Stimulated activated CD4-positive, alpha-beta T cell treated with anti-CD3 and anti-CD28 coated beads, Interleukin-1b, Interleukin-23, amount 100 ng/mL, for 1 hour (primary cell): ENCODE measurements at places on chromosomes 7 and 10.
A peak's percentile ranks its signal among the peaks of the same experiment; 100 is the strongest.

DNA sequence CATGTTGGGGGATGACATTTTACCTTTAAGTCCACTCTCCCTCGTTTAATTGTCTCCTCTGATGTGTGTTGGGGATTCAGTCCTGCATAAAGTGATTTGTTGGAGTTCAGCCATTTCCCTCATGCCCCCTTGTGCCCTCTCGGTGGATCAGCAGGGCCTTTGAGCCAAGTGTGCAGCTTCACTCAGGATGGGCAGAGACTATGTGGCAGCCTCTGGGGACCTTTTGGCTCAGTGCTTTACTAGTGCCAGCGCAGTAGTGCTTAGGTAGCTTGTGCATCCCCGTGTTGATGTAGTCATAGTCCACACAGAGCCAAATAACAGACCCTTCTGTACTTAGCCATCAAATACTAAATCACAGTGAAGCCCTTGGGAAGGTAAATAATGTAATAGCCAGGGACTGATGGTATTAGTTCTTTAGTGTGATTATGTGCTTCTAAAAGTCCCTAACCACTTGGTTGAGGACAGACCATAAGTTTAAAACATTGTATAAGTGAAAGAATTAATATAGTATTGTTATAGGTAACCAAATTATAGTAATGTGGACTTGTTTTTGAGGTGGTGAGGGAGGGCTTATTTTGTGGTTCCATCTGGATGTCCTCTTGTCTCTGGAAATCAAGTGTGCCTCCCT, 11.4 kb downstream of the BUB3 start:
- no peak for DNase-seq

GRCh38 chr7:43931346-43931745, 5.1 kb downstream of the UBE2D4 start:
- no peak for DNase-seq

DNA sequence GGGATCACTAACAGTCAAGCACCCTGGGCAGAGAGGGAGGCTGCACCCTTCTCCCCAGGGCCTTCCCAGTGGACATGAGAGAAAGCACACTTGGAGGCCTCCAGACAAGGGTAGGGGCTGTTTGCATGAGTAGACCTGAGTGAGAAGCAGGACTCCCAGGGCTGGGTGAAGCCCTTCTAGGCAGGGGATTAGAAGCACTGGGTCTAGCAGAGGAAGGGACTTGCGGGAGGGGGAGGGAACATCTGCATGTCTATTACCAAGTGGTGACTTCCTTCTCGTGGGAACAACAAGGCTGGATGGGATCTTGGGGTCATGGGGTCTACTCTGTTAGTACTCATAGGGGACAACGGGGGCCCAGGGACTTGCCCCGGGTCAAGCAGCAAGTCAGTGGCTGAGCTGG, 67.8 kb downstream of the EMX2 start:
- DNase-seq, result no peak

GRCh38 chr7:71645836-71646235, 513.9 kb downstream of the GALNT17 start:
- no peak for DNase-seq

DNA sequence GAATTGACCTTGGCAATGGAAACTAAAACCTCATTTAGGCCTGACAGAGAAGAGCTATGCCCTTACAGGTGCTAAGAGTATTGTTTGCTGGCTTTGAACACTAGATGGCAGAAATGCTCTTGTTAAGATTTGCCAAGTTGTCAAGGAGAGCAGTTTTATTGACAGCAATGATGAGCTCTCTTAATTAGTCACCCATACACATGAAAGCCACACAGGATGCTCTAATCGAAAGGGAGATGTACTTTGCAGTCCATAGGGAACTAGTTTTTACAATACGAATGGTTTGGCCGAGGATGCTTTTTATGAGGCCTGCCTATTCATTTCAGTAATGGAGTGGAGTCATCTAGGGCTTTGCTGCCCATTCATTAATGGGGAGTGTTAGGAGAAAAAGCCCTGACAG, 45.4 kb upstream of the MBL2 start:
- DNase-seq, result no peak

- no peak for DNase-seq
These were observed 200.0 kb upstream of the MKI67 start for GRCh38 chr10:128326251-128326650.

DNA sequence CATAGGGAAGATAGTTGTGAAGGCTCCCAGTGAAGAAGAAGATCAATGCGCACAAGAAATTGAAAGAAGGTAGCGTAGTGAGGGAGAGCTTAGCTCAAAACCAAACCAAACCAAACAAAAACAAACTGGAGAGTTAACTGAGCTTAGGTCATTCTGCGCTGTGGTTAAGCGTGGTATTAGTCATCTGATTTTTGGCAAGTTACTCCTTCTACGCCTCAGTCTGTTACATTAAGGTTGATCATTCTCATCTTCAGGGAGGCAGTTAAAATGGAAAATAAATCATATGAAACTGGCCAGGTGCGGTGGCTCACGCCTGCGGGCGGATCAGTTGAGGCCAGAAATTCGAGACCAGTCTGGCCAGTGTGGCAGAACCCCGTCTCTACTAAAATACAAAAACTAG, 259.7 kb downstream of the EXOC4 start:
- no peak for DNase-seq

- no peak for DNase-seq
These were observed 11.0 kb upstream of the ZNF22 start for GRCh38 chr10:44989597-44990301.

DNA sequence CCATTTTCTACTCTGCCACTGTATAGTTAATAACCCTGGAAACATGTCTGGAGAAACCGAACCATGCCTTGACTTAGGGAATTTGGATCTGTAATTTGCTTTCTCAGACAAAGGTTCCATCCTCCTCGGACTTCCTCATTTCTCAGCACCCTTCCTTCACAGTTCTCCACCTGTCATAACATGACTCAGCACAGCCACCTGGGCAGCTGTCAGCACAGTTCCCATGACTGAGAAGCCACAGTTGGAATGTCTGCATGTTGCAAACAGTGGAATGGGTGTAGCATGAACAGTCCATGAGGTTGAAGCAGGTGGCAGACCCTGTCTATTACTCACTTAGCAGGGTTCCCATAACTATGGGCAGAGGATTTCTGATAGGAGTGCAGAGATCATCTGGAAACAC, 634 bp upstream of the OR9A4 start:
- DNase-seq, result no peak

DNA sequence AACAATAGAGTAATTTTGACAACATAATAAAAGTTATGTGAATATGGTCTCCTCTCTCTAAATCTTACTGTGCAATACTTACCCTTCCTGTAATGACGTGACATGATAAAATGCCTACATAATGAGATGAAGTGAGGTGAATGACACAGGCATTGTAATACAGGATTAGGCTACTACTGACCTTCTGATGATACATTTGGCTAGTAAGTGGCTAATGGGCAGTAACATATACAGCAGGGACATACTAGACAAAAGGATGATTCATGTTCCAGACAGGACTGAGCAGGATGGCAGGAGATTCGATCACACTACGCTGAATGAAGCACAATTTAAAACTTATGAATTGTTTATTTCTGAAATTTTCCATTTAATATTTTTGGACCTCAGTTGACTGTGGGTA, 4.7 kb downstream of the C10orf88 start:
- DNase-seq, result no peak

- no peak for DNase-seq
These were observed 64.0 kb downstream of the TNS3 start for GRCh38 chr7:47517821-47518480.

- DNase-seq, result no peak
These were observed 345.7 kb upstream of the KLF6 start for GRCh38 chr10:4130685-4131084.

DNA sequence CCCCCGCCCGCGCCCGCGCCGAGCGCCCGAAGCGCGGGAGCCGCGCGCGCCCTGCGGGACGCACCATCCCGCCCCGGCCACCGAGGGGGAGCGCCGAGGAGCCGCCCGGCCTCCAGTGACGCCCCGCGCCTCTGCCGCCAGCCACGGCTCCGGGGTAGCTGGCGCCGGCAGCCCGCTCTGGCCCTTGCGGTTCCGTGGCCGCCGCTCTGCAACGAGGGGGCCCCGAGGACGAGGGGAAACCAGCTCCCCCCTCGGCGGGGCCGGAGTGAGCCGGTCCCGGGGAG, at the start of gene PAXIP1:
TSS of gene PAXIP1 (minus strand) at position 33 of the 284 bp plus-strand sequence. CDS start 195 bp downstream, outside the sequence.
- peak; percentile 13 for DNase-seq

DNA sequence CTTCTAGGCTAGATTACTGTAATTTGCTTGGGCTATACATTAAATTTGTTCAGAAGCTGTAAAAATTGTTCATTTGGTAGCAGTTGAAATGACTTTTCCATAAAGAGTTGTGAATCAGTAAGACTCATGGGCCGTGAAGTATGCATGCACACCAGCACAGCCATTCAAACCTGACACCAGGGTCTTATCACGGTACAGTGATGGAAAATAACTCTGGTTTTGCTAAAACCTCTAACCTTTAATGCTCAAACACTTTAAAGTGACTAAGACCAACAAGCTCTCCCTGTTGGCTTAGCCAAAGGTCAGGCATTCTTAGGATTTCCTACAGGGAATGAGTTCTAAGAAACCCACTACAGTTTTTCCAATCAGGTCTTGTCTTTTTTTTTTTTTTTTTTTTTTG, 11.5 kb downstream of the ARL3 start:
- DNase-seq, result no peak

DNA sequence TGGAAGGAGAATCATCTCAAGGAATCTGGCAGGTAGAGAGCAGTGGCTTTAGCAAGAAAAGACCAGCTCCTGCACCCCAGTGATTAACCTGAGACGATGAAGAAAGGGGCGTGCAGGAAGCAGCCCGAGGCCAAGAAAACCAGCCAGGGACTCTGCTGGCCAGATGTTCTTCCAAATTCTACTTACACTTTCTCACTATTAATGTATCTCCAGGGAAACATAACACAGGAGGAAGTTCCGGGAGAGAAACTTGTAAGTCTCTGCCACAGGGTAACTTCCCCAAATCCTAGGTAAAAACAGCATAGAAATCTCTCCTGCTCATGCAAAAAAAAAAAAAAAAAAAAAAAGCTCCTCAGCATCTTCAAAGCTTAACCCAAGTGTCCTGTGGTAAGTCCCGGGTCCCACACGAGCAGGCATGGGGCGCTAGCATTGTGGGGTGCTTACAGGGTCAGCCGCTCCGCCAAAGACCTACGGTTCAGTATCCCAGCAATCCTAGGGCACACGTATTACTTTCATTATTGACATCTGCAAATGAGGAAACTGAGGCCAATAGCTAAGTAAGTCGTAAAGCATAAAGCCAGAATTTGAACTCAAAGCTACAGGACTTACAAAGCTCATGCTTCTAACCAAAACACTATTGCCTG, 97.2 kb upstream of the GNA12 start:
- no peak for DNase-seq

GRCh38 chr10:113620511-113620910, 43.3 kb downstream of the NRAP start:
- no peak for DNase-seq

DNA sequence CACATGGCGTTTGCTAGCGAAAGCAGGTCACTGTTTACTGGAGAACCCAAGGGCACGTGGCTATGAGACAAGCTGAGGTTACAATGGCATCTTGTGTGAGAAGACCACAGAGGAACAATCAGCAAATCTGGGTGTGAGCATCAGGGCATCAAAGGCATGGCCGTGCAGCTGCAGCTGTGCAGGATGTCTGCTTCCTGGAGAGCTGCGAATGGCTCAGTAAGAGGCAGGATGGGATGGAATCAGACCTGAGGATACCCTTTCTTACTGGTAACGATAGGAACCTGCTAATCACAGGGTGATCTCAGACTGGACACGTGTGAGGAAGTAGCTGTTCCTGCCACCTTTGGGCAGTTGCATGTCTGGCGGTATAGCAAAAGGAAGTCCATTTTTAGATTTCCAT, 119.5 kb downstream of the RNF216 start:
- DNase-seq, result no peak

DNA sequence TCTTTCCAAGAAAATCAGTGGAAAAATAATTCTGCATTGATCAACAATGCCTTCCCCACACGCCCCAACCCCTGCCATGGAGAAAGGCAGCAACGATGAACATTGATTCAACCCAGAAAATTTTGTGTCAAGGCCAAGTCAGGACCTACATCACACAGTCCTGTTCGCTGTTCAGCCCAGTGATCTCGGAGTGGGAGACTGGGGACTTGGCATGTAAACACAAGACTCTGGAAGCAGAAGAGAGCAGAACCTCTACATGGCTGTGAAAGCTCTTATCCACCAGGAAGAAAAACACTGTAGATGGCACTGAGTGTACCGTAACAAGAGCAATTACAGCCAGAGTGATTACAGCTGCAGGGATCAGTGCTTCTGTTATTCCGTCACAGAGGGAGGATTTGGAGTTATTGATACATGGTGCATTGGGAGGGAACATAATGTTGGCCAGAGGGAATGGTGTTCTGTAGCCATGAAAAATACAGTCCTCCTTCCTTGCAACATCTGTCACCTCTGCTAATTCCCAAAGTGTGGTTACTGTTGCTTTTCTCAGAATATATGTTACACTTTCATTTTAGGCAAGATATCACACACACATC, 136.6 kb downstream of the IQUB start:
- no peak for DNase-seq

DNA sequence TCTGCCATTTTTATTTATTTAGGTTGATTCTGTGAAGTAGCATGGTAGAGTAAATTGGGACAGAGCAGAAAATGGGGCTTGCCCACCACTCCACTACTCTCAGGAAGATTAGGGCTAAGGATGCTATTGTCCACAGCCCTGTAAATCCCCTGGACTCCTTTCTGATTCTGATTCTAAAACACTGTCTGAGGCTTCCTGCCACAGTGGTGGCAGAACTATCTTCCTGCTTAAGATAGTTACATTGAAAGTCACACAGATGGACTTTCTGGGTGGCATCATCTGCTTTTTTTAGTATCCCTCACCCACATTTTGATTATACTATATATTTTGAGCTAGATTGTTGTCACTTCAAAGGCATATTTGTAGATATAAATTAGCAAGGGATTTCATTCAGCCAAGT, 50.0 kb downstream of the SPAM1 start:
- no peak for DNase-seq

DNA sequence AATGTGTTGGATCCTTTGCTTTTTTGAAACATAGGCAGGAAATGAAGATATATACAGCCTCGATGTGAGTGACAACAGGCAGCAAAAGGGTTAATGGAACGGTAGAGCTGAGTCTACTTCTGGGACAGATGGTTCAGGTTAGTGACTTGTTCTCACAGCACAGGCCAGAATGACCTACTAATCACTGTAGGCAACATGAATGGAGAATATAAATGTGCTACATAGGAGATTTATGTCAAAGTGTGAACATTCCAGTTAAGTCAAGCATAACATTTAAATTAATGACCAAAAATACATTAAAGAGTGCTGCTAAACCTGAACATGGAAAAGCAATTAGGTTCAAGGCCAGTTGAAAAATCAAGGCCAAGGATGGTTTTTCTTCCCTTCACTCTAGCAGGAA, 235.2 kb downstream of the POU6F2 start:
- no peak for DNase-seq

GRCh38 chr7:5557920-5558401, 134.3 kb upstream of the TNRC18 start:
- DNase-seq, result no peak

GRCh38 chr10:2380218-2380617, 642.9 kb upstream of the ADARB2 start:
- no peak for DNase-seq
